ENCODE measurements at places on chromosomes 7 and 10. TPM values are rescaled to one million over a fixed set of nuclear protein-coding genes. Genes with fewer than 3 reads are reported as not detected.

GRCh38 chr10:15985690-15986089, 125.4 kb upstream of the MINDY3 start:
- no peaks in the 10 kb centered on the region for H3K36me3 ChIP-seq
- H3K4me3 ChIP-seq = no peak overlapping the region
- no peaks in the 10 kb centered on the region for H3K4me1 ChIP-seq
- H3K27ac ChIP-seq = no peak overlapping the region
- DNase-seq = no peak
- H3K27me3 ChIP-seq = no peaks in the 10 kb centered on the region

DNA sequence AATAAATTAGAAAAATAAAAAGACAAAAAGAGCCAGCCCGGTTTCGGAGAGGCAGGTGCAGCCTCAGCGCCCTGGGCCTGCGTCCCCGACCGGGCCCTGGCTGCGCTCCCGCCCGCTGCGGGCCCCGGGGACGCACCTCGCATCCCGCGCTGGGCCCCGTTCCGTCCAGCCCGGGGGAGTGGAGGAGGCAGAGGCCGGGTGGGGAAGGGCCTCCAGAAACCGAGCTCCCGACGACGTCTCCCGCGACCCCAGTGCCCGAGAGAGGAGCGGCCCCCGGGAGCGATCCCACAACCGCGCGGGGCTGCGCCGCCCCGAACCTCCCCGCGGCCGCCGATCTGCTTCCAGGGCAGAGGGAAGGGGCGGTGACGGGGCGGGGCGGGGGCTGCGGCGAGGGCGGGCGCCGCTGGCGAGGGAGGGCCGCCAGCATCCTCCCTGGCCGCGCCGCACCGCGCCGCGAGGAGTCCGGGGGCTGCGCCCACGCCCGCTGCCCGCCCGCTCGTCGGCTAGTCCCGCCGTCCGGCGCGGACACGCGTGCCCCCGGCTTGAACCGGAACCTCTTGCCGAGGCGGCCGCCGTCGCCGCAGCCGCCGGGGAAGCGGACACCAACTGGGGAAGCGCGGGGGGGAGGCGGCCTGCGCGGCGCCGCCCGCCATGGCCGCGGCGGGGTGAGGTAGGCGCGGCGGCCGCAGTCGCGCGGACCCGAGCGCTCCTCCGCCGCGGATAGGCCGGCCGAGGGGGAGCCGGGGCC, at the start of gene CCNY:
Gene CCNY, plus strand, starts transcription at position 426 of the 748 bp plus-strand sequence. CDS start 545 bp downstream, outside the sequence.
- H3K4me1 ChIP-seq = peaks cover 8% of the 10 kb centered on the region
- H3K36me3 ChIP-seq = no peaks in the 10 kb centered on the region
- H3K4me3 ChIP-seq = peak within 1 kb of the TSS; percentile 97
- peak within 1 kb of the TSS; percentile 96 for H3K27ac ChIP-seq

VSTM4 gene
- total RNA-seq = 49.4 TPM

DNA sequence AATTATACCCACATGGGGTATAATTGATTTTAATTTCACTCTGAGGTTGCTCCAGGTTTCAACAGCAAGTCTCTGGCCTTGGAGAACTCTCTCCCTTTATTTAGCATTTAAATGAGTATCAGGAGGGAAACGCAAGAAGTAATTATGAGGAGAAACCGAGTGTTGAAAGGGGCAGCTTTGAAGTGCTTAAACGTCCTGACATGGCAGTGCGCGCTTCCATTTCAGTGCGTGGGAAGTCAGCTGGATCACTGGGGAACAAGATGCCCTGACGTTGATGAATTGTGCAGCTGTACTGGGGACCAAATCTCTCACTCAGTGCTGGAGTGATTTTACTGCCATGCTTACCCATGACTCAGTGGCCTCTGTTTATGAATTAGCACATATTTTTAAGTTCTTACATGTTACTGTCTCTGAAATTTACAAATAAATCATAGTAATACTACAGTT, 106.0 kb upstream of the PRR15 start:
- H3K4me1 ChIP-seq = no peaks in the 10 kb centered on the region
- H3K27ac ChIP-seq = peak overlapping the region; percentile 18
- DNase-seq = no peak
- H3K4me3 ChIP-seq = no peak overlapping the region

CALCR gene
- total RNA-seq = 0.12 TPM

FGFR2 gene
- total RNA-seq = 230 TPM

DNA sequence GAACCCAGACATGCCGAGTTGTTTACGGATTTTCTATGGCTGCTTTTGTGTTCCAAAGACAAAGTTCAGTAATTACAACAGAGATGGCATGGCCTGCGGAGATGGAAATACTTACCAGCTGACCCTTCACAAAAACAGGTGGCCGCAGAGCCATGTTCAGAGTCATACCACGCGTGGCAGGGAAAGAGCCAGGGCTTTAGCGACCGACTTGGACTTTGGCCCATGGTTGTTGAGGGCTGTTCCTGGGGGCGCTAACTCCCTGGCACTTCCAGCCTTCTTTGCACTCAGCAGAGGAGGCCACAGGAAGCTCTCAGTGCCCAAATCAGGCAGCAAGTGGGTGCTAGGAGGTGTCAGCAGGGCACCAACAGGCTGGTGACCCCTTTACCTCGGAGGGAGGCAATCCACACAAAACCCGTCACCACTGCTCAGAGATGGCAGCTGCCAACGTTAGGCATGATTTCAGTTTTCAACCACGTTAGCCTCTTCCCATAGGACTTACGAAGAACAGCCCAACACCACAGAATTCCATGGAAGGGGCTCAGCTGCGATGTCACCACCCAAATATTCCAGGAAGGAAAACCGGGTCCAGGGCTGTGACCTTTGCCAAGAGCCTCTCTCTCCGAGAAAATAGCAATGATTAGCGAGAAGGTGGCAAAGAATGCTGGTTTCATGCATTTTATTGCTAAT, 21.4 kb upstream of the CNPY1 start:
- H3K4me1 ChIP-seq = no peaks in the 10 kb centered on the region
- H3K36me3 ChIP-seq = no peaks in the 10 kb centered on the region

SLC16A9 gene
- total RNA-seq = 6.0 TPM

TMEM178B gene
- 2.4 TPM for total RNA-seq

- peaks cover 6% of the 10 kb centered on the region for H3K27me3 ChIP-seq
- DNase-seq = no peak
- H3K4me3 ChIP-seq = no peak overlapping the region
- no peaks in the 10 kb centered on the region for H3K36me3 ChIP-seq
- H3K4me1 ChIP-seq = no peaks in the 10 kb centered on the region
Observed at GRCh38 chr7:29123626-29124190, 22.6 kb downstream of the CPVL start.

- H3K36me3 ChIP-seq = no peaks in the 10 kb centered on the region
- H3K4me1 ChIP-seq = no peaks in the 10 kb centered on the region
- DNase-seq = peak; percentile 79
Observed at GRCh38 chr10:50805981-50806622, 66.4 kb downstream of the ASAH2B start.

DNA sequence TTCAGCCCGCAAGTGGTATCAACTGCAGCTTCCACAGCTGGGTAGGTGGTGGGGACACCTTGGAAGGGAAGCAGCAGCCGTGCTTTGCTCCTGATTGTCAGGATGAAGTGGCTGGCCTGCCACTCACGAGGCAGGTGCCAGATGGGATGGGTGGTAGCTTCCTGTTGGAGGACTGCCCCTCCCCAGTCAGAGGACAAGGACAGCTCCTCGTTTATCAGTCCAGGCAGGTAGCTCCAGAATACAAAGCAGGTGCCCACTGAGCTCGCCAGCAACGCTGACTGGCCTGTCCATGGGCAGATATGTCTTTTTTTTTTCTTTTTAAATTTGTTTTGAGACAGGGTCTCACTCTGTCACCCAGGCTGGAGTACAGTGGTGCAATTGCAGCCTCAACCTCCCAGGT, 431.3 kb downstream of the GALNT17 start:
- H3K36me3 ChIP-seq = no peaks in the 10 kb centered on the region
- no peaks in the 10 kb centered on the region for H3K27me3 ChIP-seq
- no peak overlapping the region for H3K4me3 ChIP-seq
- DNase-seq = no peak

GRCh38 chr10:97096261-97097083, 89.3 kb downstream of the SLIT1 start:
- no peak overlapping the region for H3K4me3 ChIP-seq
- H3K36me3 ChIP-seq = no peaks in the 10 kb centered on the region
- DNase-seq = peak; percentile 16
- H3K27ac ChIP-seq = no peak overlapping the region
- no peaks in the 10 kb centered on the region for H3K27me3 ChIP-seq
- H3K4me1 ChIP-seq = peaks cover 8% of the 10 kb centered on the region

DNA sequence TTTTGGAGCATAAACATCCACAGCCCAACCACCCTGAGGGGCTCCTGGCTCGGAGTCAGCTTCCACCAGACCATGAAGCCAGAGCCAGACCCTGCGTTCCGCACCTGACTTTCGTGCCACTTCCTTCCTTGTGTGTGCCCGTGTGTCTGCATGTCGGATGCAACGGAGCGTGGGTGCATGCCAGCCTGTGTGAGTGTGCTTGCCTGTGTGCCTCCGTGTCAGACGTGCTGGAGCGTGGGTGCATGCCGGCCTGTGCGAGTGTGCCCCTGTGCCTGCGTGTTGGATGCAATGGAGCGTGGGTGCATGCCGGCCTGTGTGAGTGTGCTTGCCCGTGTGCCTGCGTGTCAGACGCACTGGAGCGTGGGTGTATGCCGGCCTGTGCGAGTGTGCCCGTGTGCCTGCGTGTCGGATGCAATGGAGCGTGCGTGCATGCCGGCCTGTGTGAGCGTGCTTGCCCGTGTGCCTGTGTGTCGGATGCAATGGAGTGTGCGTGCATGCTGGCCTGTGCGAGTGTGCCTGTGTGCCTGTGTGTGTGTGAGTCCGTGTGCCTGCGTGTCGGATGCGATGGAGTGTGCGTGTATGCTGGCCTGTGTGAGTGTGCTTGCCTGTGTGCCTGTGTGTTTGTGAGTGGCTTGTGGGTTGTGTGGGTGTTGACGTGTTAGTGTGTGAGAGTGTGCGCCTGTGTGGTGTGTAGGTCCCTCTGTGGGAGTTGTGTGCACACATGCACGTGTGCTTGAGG, 28.1 kb upstream of the KNDC1 start:
- H3K27me3 ChIP-seq = peaks cover 6% of the 10 kb centered on the region
- DNase-seq = no peak
- H3K36me3 ChIP-seq = no peaks in the 10 kb centered on the region
- H3K27ac ChIP-seq = no peak overlapping the region

GRCh38 chr7:330511-331230, 40.7 kb downstream of the FOXL3 start:
- H3K36me3 ChIP-seq = no peaks in the 10 kb centered on the region
- H3K4me3 ChIP-seq = no peak overlapping the region
- no peak for DNase-seq
- no peaks in the 10 kb centered on the region for H3K27me3 ChIP-seq

- no peak overlapping the region for H3K4me3 ChIP-seq
- H3K36me3 ChIP-seq = no peaks in the 10 kb centered on the region
- no peaks in the 10 kb centered on the region for H3K27me3 ChIP-seq
- no peak overlapping the region for H3K27ac ChIP-seq
Observed at GRCh38 chr10:58836991-58837575, 324.4 kb downstream of the BICC1 start.

DNA sequence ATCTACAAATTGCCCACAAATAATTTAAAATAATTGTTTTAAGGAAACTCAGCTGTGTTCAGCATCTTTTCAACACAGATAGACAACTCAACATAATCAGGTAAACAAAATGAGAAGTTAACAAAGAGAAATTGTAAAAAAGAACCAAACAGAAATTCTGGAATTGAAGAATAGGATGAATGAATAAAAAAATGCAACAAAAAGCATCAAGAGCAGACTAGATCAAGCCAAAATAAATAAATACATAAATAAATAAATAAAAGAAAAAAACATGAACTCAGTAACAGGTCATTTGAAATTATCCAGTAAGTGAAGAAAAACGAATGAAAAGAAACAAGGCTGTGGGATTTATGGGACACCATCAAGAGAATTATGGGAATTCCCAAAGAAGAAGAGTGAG, 94.0 kb upstream of the CDK6 start:
- no peak overlapping the region for H3K4me3 ChIP-seq
- H3K27ac ChIP-seq = no peak overlapping the region
- no peaks in the 10 kb centered on the region for H3K36me3 ChIP-seq
- H3K4me1 ChIP-seq = peaks cover 10% of the 10 kb centered on the region

DNA sequence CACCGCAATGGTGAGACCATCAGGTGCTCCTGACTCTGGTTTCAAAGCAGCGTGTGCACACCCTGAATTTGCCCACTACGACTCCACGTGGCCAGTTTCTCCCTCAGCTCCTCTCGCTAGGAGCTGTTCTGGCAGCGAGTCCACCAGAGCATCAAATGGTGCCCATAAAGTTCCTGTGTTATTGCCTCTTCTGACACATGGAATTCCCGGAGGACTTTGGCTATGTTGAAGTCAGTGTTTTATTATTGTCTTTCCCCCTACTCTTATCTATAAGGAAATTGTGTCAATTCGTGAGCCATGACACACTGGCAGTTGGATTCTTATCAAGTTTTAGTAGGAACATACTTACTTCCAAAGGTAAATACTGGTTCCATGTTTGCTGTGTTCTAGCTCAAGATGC, 53.9 kb upstream of the NPVF start:
- H3K27me3 ChIP-seq = no peaks in the 10 kb centered on the region
- no peak overlapping the region for H3K4me3 ChIP-seq
- no peaks in the 10 kb centered on the region for H3K4me1 ChIP-seq
- no peaks in the 10 kb centered on the region for H3K36me3 ChIP-seq
- H3K27ac ChIP-seq = no peak overlapping the region

- DNase-seq = no peak
- H3K27ac ChIP-seq = no peak overlapping the region
- no peaks in the 10 kb centered on the region for H3K27me3 ChIP-seq
Observed at GRCh38 chr10:109939315-109939961, 16.1 kb upstream of the XPNPEP1 start.

MET gene
- 106 TPM for total RNA-seq

BTBD16 gene
- not detected for total RNA-seq

COG5 gene
- total RNA-seq = 39.9 TPM

SLC26A5 gene
- total RNA-seq = 0.77 TPM

DNA sequence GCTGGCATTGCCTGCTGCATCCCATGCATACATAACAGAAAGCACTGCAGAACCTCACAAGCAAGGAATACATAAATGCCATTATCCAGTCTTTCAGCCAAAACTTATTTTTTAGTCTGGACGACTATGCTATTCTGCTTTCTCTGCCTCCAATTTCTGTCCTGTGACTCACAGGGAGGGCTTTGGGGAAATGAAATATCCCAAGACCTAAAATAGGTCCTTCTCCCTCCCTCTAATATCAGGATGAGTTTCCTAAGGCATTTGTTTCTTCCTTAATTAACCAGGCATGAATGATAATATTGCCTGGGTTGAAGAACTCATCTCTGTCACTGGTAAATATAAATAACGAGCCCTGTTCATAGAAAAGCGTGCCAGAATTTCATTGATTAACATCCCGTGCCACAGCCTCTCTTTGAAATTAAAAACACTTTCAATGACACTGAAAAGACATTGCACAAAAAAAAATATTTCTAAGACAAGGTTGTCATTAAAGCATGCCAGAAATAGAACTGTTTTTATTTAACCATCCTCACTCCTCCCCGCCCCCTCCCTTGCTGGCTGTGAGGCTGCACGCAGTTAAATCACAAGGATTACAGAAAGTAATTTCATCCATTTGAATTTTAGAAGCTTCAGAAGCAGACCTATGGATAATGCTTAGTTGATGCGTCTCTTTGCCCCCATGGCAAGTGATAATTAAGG, 103.0 kb upstream of the ANKRD1 start:
- DNase-seq = peak; percentile 34
- H3K4me3 ChIP-seq = no peak overlapping the region
- H3K36me3 ChIP-seq = no peaks in the 10 kb centered on the region
- H3K27ac ChIP-seq = peak overlapping the region; percentile 25

- H3K27ac ChIP-seq = no peak overlapping the region
- H3K4me3 ChIP-seq = no peak overlapping the region
- H3K27me3 ChIP-seq = no peaks in the 10 kb centered on the region
- no peak for DNase-seq
- peaks cover 2% of the 10 kb centered on the region for H3K36me3 ChIP-seq
Observed at GRCh38 chr7:23687011-23687410, 7.0 kb downstream of the FAM221A start.

Measured in lung (tissue), 17 donors.